ENCODE measurements at places on chromosomes 12 and 14.

DNA sequence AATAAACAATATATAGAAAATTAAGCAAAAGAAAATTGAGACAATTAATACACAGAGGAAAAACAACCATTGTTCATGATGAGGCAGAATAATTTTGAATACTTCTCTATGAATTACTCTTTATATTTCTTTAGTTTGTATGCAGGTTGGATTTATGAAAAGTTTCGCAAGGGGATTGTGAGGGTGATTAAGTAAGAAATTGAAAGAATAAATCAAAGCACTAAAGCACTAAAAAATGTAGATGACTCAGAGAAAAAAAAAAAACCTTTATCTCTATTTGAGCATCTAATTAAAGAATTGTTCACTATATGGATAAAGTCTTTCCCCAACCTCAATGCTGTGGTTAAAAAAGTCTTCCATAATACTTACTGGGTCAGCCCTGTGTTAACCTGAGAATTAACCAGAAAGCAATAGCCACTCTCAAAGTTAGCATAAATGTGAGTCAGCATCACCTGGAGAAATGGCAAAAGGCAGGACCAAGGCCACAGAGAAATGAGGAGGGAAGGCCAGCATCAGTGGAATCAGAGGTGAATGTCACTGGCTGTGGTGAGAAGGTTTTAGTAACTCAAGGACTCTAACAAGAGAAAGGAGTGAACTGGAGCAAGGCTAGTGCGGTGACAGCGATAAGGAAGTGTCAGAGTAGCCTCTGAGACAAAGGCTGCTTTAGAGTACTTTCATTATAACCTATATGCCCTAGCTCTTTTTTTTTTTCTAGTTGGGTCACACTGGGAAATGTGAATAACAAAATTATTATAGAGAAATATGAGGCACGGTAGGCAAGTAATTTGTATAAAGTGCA, 310.4 kb downstream of the KCNC2 start:
- no peak for DNase-seq

DNA sequence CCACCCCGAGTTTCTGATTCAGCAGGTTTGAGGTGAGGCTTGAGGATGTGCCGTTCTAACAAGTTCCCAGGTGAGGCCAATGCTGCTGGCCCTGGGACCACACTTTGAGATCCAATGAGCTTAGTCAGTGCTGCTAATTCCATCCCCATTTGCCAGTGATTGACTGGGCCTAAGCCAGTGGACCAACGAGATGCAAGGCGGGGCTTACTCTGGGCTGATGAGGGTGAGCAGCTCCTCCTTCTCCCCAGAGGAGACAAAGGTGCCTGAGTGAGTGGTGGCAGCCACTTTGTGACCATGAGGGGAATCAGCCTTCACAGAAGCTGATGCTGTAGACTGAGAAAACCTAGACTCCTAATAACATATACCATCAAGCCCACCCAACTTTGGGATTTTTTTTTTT, 23.1 kb upstream of the HNF1A start:
- DNase-seq: no peak

DNA sequence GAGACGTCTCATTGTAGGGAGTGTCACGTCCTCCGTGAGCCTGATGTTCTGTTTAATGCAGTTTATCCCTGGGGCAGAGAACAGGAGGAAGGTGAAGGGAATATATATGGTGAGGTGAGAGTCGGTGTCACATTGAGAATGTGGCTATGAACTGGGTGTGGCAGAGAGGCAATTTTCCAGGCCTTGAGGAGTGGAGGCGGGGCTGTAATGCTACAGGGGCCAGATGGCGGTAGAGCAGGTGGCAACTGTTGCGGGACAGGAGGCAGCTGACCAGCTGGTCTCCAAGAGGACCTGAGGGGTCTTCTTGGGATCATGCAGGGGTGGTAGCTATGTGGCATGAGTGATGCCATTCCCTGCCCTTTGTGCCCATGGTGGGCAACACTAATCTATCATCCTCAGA, 59.6 kb downstream of the CACNA1C start:
- DNase-seq: no peak

DNA sequence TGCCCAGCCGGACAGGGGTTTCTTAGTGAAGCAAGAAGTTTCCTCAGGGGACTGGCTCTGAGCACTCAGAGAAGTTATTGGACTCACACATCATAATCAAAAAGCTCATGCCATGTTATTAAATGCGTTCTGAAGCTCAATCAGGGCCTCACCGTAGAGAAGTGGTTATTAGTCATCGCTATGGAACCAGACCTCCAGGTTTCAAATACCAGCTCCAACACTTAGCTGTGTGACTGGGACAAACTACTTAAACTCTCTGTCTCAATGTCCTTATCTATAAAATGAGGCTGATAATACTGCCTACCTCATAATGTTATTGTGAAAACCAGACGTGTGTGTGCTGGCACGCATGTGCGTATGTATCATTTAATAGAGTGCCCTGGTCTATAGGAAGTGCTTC, 7.3 kb downstream of the STAT6 start:
- no peak for DNase-seq

DNA sequence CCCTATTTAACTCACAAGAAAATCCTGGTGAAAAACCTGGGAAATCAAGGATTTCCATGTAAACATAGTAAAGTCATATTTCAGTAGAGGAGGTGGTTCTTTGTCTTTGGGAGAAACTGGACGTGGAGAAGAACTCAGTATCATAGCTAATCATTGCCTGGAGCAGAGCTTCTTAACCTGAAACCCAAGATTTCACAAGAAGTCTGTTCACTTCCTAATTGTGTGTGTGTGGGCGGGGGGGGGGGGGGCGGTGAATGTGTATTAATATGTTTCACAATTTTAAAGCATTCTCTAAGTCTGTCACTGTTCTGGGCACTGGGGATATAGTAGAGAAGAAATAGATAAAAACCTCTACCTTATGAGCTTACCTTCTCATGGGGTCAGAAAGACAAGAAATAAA, 96.7 kb upstream of the PPP4R3A start:
- no peak for DNase-seq

- no peak for DNase-seq
Observed at GRCh38 chr14:61593330-61593729, 102.0 kb upstream of the HIF1A start.

GRCh38 chr14:58637040-58637390, 747 bp upstream of the DACT1 start:
- DNase-seq: no peak

DNA sequence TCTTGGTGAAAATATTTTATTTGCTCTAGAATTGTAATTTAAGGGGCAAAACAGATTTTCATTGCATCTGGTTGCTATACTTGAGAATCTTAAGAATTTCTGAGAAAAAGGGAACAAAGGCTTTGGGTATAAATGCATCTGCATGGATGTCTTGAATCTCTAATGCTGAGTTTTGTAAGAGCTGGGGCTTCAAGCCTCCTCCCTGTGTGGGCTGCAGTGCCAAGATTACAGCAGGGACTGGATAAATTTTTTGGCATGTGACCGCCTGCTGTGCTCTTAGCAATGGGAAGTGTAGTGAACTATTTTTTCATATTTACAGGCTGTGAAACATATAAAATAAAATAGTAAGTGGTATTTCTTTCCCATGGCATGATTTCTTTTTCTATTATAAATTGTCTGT, 70.0 kb downstream of the SLC38A6 start:
- DNase-seq: no peak

DNA sequence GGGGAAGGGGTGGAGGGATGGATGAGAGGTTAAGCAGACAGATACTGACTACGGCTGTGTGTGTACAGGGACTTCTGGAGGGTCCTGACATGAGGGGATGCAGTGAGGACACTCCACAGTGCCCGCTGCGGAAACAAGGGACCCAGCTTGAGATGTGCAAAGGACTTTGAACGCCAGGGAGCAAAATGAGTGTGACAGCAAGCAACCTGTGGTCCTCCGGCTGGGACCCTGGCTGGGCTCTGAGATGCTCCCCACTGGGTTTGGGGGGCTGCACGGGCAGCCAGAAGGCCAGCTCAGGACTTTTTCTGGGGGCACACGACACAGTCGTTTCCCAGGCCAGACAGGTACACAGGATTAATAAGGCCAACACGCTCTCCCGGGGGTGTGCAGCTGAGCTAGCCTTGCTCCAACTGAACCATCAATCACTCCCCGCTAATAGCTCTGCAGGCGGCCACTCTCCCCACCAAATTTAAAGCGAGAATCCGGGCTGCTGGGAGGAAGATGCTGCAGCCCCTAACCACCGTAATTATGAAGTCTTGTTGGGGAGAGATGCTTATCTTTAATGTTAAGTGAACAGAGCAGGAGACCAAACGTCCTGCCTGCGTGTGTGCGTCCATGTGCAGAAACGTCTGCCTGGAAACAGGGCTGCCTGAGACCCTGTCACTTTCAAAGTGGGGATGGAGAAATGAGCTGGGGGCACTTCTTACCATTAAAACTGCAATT, 51.6 kb upstream of the DLK1 start:
- DNase-seq: no peak

DNA sequence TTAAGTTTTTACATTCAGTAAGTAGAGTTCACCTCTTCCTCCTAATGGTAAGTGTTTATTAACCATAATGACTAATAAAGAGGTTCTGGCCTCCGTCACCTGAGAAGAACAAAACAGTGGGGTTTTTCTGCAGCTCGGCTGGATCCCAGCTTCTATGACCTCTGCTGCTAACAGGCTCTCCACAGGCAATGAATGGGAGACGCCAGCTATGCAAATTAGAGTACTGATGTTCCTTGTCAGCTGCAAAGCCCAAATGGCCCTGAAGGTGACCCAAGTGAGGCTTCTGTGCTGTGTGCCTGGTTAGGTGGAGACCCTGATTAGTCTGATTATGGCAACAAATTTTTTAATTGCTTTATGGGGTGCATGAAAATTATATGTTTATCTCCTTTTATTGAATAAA, 218.1 kb downstream of the APAF1 start:
- no peak for DNase-seq

- no peak for DNase-seq
Observed at GRCh38 chr14:72013721-72014345, 81.6 kb downstream of the RGS6 start.

DNA sequence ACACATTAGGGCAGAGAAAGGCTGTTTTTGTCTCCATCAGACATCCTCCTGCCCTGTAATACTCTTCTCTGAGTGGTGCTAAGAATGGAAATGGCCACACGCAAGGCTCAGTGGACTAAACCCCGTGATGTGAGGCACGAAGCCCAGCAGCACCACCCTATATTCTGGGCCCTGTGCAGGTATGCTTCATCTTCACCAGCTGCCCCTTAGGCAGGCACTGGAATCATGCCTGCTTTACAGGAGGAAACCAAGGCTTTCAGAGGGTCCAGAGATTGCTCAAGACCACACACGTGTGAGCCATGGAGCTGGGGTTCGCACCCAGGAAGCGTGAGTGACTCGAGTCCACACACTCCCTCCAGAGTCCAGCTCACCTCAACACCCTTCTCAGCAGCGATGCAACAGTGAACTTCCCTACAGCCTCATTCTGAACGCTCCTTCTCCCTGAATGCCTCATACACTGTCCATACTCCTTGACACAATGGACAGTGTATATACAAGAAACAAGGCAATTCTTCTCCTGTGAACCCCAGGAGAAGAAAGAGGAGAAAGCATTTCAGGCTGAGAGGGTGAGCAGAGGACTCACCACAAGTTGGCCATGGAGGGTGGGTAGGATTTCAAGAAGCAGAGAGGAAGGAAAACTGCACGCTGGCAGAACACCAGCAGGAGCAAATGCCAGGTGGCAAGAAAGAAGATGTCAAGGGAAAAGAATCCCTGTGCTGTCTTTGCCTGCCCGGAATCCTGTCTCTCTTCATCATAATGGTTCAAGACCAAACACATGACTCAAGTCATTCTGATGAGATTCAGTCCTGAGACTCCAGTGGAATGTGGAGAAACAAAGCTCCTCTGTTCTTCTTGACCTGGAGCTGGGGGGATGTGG, 39.1 kb downstream of the NT5DC3 start:
- no peak for DNase-seq

- no peak for DNase-seq
Observed at GRCh38 chr12:88418856-88419497, 161.3 kb downstream of the KITLG start.

DNA sequence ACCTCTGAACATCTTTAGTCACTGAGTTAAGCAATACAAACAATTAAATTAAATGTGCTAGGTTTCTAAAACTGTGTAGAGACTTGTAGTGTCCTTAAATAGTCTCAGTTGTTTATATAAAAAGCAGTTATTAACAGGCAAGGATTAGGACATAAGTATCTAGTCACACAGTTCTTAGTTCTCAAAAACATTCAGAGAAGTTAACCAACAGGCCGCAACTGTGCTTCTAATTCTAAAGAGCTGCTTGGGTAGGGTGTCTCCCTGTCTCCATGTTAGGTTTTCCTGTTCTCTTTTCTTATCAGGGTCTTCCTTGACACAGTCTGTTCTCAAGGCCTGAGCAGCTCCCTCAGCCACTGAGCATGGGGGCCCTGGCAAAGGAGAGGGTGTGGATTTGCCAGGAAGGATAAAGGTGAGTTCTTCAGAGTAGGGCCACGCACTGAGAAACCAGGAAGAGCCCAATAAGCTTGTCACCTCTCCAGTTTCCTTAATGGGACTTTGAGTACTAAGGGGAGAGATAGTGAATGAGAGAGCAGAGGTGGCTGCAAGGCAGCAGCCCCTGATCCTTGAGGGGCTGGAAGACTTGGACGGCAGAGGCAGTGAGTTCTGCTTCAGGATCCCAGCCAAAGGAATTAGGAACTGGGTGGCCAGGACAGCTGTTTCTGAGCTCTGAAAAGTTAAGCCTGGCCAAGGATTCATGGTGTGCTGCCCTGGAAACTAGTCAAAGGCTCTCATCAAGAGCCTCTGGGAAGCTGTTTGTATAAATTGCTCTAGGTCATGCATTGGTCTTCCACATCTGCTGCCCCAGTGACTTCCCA, 177.3 kb downstream of the MYRFL start:
- no peak for DNase-seq

GRCh38 chr12:114166362-114166761, 200.2 kb upstream of the RBM19 start:
- DNase-seq: no peak

GRCh38 chr12:126966498-126966897, 1300.5 kb upstream of the TMEM132C start:
- DNase-seq: no peak

DNA sequence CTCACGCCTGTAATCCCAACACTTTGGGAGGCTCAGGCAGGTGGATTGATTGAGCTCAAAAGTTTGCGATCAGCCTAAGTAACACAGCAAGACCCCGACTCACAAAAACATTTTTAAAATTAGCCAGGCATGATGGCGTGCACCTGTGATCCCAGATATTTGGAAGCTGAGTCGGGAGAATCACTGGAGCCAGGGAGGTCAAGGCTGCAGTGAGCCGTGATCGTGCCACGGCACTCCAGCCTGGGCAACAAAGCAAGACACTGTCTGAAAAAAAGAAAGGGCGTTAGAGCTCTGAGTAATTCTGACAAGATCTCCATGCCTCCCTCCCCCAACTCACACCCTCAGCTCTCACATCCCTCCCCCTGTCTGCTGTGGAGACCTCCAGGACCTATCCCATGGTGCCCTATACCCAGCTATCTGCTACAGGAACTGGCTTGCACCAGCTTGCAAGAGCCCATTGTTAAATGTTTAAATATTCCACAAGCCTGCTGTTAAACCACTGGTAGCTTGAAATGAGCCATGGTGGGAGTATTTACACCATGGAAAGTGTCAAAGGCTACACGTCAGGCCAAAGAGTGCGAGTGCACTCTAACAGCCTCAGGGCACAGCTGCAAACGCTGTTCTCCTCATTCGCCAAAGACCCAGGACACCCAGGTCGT, 35.1 kb upstream of the PPP2R5C start:
- DNase-seq: no peak
